ENCODE measurements at places on chromosomes 6 and 20. TPM values are rescaled to one million over a fixed set of nuclear protein-coding genes. Genes with fewer than 3 reads are reported as not detected.

Gene CALHM6
- total RNA-seq, result 7.7 TPM

DNA sequence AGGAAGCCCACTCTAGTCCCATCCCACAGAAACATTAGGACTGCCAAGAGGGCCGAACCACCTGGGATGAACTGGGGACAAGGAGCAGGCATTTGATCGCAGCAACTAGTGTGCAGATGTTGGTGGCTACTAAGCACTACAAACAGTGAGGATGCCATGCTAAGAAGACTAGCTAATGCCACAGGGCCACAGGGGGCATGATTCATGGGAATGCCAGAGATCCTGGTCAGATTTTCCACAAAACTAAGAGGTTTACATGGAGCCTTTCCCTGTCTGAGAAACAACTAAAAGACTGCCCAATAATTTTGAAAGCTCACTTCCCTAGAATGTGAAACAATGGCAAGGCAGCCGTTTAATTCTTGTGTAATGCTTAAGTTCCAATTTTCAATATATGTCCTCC is 375.9 kb upstream of the PTCHD4 start:
- DNase-seq, result no peak

DNA sequence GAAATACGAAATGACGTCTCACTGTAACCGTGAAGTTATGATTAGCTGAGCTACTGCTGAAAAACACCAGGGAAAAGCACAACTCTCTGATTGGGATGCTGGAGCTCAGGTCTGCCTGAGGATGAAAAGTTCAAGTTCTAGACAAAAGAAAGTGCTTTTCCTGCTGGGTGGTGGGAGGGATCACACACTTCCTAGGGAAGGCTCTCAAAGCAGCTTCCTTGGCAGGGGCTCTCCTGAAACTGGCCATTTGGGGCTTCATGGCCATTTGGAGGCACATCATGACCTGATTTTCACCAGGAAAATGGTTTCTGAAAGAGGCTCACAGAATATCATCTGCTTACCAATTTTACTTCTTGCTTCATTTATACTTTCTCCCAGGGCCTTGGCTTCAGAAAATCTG is 97.1 kb upstream of the KCNK16 start:
- no peak for DNase-seq

DNA sequence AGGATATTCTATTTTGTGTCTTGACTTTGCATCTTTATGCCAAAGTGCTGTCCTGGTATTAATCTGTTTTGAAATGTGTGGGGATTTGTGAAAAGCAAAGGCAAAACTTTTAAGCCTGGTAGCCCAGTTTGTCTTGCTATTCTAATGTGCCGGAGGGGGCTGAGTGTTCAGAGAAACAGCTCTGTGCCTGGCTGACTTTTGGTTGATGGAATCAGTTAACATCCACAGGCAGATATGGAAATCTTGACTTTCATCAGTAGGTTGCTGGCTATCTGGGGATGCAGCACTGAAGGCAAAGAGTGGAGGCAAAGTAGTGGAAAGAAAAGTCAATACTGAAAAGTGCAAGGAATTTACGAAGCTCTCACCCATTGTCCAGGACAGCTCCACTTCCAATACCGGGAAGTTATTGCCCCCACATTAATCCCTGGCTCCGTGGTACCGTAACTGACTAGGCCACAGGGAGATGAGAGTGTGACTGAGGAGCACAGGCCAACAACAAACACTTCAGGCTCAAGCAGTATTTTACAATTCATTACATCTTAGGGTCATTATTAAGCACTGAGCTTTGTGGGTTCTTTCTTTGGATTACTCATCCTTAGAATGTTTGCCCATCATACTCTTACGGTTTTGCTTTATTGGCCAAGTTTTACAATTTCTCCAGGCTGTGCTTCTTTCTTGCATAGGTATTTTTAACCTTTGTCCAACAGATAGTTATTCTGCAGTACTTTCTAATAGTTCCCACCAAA is 164.6 kb downstream of the MTFR2 start:
- DNase-seq, result no peak

- DNase-seq, result no peak
These were observed 30.6 kb upstream of the PHACTR2 start for GRCh38 chr6:143647191-143647590.

Gene CDH22
- total RNA-seq, result not detected

DNA sequence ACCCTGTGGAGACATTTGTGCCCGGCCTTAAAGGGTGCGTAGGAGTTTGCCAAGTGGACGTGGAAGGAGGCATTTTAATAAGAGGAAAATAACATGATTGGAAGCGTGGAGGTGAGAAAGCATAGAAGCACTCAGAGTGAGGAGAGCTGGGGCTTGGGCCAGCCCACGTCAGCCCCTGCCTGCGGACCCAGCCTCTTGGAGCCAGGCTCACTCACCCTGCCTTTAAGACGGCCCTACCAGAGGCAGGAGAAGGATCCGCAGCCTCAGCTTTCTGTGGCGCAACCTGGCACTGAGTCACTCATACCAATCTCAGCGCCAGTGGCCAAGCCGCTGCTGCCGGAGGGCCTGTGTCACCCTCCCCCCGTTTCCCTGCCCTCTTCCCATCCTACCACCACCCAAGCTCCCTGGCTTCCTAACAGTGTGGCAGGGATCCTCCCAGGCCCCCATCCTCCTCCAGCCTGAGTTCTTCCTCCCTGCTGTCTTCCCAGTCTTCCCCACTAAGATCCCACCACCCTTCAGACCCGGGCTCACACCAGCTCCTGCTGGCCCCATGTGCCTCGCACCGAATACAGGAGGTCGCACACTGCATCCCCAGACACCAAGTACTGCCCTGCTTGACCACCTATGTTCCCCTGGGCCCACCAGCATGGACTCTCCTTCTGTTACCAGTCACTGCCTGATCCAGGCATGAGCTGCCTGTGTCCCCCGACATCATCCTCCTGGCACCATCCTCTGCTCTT is 285.2 kb downstream of the UST start:
- DNase-seq, result peak; percentile 12

- no peak for DNase-seq
These were observed 114.5 kb downstream of the JAG1 start for GRCh38 chr20:10559266-10559665.

DNA sequence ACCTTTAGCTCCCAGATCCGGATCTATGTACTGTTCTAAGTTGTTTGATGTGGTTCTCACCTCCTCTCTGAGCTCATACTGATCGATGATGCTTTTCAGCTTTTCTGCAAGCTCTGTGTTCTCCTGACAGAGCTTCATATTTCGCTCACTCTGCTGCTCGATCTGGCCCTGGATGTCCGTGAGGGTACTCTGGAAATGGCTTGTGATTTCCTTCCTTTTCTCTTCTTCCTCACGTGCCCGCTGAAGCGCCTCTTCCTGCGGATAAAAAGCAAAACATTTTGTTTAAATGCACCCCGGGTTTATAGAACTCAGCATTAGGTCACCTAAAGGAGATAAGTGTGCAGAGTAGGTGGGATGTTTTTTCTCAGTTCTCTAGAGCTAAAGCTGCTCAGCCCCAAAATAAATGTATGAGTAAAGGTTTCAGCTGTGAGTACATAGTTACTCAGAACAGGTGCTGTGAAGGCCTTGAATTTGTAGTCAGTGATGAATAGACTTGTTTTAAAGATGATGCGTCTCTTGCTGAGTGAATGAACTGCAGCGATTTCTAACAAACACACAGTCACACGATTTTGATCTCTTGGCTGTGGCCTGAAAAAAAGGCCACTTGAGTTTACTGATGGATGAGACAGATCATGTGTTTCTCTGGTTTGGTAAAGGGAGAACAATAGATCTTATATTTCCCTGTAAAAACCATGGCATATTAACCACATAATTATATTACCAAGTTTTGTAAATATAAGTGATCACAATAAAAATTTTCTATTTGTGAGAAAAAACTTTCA is 29.1 kb downstream of the TXLNB start:
- DNase-seq, result peak; percentile 34

GRCh38 chr6:156917213-156917612 is 140.0 kb downstream of the ARID1B start:
- DNase-seq, result no peak

DNA sequence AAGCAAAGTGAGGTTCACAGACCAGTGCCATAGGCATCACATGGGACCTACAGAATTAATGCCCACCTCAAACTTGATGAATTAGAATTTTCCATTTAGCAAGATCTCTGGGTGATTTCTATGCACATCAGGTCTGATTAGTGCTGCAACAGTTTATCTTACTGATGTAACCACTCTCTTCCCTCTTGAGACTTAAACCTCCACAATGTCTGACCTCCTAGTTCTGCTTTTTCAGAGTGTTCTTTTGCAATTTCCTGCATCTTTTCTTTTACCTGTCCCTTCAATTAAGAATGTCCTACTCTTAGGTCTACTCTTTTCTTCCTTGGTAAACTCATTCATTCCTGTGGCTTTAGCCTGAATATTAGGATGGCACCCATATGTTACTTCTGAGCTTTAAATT is 615.3 kb downstream of the TFAP2A start:
- no peak for DNase-seq

Gene PTPRT
- not detected for total RNA-seq

DNA sequence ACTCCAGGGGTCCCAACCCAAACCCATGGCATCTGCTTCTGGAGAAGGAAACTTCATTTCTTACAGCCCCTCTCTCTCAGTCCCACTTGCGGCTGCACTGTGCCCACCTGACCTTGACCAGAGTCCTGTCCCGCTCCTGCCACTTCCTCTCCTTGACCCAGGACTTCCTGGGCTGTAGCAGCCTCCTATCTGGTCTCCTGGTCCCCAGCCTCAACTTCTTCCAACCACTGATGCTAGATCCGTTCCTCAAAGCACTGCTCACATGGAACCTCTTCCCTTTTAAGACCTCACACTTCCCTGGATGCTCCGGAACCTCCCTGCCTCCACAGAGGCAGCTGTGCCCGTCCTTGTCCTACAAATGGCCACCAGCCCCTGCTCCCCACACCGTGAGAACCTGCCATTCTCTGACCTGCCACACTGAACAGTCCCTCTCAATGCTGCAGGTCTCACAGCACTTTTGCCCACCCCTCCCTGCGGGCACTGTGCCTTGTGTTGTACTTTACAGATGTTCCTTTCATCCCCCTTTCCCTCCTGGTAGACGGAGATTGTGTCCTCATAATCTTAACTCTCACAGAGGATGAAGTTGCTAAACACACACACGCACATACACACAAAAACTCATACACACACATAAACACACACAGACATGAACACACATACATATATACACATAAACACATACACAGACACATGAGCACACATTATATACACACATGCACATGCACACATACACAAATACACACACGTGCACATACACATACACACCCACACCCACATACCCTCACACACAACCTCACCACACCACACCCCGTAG is 59.6 kb upstream of the NXT1 start:
- DNase-seq, result no peak

DNA sequence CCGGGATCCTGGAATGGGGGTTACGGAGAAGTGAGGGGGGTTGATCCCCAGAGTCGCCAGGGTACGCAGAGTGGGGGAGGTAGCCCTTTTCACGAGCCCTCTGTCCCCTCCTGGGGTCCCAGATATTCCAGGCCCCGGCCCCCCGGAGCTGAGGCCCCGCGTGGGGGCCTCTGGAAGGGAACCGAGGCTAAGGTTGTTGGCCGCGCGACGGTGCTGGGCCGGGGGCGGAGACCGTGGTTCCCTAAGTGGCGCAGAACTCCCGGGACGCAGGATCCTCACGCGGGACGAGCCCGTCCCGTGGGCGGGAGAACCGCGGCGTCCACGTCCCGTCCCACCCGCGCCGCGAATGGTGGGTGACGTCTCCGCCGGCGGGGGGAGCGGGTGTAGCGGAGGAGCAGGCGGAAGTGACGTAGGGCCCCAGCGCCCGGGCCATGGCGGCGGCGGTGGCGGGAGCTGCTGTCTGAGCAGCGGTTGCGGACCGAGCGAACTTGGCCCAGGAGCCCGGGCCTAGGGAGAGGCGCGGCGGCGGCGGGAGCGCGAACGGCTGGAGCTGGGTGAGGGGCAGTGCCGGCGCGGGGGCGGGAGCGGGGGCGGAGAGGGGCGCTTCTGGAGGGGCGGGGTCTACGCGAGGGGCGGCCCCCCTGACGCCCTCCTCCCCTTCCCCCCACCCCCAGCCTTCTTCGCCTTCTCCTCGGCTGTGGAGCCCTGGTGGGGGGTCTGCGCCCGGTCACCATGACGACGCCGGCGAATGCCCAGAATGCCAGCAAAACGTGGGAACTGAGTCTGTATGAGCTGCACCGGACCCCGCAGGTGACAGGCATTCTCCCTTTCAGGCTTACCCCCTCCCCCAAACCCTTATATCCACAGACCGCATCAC is at the start of gene RING1:
Gene RING1, plus strand, starts transcription at position 410 of the 877 bp plus-strand sequence. Its CDS starts 323 bp downstream, at position 733.
- DNase-seq, result peak; percentile 87

Gene KCNK16
- not detected for total RNA-seq

Gene RBL1
- 48.9 TPM for total RNA-seq

DNA sequence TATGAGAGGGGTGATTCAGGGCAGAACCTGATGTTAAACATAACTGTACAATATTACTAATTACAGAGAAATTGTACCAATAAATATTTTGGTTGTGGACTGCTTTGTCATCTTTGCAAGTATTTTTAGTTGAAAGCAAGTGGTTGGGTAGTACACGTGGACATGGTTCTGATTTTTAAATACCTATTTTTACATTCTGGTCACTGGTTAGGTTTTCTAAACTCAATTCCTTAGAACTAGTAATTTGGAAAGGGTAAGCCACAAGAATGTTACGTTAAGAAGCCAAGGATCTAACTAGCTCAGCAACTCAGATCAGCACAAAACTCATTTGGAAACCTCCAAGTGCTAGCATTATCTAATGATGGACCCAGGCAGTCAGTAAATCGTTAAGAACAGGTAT is 2.7 kb downstream of the EPB41L2 start:
- DNase-seq, result no peak

DNA sequence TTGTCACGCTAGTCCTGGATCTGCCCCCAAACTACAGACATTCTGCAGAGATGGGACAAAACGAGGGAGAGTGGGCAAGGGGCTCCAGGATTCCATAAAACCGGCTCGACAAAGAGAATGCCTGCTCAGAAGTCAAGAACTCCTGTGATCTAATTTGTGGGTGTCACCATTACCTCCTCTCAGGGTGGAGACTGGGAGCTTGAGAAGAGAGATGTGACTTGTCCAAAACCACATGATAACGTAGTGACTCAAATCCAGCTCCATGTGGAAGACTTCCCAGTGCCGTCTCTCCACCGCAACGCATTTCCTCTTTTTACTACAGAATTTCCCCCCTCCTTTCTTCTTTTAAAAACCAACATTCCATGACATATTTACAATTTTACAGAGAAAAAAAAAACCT is 44.3 kb downstream of the TRERF1 start:
- no peak for DNase-seq

DNA sequence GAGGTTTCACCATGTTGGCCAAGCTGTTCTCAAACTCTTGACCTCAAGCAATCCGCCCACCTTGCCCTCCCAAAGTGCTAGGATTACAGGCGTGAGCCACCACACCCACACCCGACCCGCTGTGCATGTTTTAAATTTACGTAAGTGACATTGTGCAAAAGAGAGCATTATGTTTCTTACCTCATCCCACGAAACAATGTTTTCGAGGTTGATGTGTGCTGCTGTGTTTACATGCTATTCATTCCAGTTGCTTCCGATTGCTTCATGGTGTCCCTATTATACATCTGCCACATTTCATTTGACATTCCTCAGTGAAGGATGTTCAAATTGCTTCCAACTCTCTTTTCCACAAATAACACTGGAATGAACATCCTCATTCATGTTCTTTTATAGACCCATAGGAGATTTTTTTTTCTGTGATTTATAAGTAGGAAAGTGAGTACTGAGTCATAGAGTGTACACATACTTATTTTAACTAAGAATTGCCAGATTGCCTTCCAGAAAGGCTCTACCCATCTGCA is 403.9 kb upstream of the JARID2 start:
- DNase-seq, result no peak

GRCh38 chr6:144474904-144475303 is 189.8 kb downstream of the UTRN start:
- DNase-seq, result no peak

Gene ARFGEF3
- 0.06 TPM for total RNA-seq

Gene SULF2
- 0.37 TPM for total RNA-seq
